ENCODE measurements at places on chromosomes 1 and 21. TPM values are rescaled to one million over a fixed set of nuclear protein-coding genes. Genes with fewer than 3 reads are reported as not detected.

DNA sequence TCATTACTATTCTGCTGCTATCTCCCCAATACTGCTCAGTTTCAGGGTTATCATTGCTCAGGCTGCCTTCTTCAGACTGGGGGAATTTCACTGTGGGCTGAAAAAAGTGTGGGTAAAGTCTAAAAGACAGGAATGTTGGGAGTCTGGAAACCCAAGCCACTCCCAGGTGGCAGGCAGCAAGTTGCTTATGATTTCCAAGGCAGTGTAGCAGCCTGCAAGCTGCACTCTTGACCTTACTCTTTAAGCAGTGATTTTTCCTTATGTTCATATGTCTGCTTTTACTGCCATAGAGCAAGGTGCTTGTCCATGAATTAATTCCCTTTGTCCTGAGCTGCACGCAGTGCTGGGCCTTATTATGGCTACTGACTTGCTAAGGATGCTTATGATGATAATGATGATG is 53.1 kb downstream of the PHC2 start:
- DNase-seq: no peak

GRCh38 chr1:220224033-220224432 is 48.2 kb downstream of the RAB3GAP2 start:
- DNase-seq: no peak

GRCh38 chr1:184190616-184191015 is 139.1 kb downstream of the TSEN15 start:
- DNase-seq: no peak

DNA sequence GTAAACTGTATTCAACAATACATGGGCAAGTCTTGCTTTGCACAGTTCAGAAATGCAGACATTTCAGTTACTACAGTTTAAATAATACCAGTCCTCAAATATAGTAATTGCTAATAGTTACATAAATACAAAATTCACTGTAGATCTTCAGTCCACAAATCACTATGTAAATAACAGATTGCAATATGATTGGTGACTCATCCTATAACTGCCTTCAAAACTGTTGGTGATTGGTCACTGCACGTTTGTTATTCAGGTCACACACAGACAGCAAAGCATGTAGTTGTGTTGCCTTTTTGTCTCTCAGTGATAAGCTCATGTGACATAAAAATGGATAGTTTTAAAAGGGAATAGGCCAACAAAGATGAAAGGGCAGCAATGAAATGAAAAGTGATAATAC is 186.5 kb upstream of the CTTNBP2NL start:
- no peak for DNase-seq

GRCh38 chr1:41780322-41780721 is 138.4 kb downstream of the HIVEP3 start:
- no peak for DNase-seq

GRCh38 chr1:83511146-83511726 is 487.7 kb downstream of the TTLL7 start:
- DNase-seq: no peak

GRCh38 chr1:51620470-51620869 is 3.6 kb downstream of the OSBPL9 start:
- peak; percentile 31 for DNase-seq

- DNase-seq: no peak
These were observed 2.8 kb downstream of the GALNT2 start for GRCh38 chr1:230069796-230070195.

DNA sequence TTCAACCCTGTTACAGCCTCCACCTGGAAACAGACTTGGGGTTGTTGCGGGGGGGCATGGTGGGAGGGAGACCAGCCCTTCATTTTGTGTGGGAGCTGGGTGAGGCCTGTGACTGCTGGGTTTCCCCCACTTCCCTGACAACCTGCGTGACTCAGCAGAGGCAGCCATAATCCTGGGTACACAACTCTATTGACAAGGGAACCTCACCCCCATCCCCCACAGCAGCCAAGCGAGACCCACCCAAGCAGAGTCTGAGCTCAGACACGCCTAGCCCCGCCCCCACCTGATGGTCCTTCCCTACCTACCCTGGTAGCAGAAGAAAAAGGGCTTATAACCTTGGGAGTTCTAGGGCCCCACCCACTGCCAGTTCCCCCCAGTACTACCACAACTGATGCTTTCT is 8.0 kb upstream of the CCDC190 start:
- DNase-seq: no peak

DNA sequence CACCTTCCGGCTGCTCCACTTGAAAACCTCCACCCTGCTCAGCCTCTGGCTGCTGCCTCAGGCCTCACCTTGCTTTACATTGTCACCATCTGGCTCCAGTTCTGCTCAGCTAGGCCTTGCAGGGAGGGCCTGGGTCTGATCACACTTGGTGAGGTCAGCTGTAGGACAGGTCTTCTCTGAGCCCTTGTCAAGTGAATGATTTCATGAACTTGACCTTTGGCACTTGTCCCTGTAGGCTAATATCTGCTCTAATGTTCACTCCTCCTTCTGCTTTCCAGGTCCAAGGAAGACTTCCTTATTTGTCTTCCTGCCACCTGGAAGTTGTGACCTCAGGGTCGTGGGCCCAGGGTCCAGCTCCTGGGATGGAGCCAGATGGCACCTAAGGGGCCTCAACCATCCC is 41.4 kb downstream of the PTPRF start:
- no peak for DNase-seq

DNA sequence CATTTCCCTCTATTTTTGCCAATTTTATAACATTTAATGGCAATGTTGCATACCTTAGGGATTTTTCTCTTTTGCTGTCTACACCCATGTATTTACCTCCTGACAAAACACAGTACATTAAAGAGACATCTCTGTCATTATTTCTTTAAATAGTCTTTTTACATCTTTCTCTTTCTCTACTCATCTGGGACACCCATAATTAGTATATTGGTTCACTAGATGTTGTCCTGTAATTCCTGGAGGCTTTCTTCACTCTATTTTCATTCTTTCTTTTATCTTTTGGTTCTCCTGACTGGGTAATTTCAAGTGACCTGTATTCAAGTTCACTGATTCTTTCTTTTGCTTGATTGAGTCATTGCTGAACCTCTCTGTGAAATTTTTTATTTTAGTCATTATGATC is 74.3 kb downstream of the FCRL5 start:
- no peak for DNase-seq

DNA sequence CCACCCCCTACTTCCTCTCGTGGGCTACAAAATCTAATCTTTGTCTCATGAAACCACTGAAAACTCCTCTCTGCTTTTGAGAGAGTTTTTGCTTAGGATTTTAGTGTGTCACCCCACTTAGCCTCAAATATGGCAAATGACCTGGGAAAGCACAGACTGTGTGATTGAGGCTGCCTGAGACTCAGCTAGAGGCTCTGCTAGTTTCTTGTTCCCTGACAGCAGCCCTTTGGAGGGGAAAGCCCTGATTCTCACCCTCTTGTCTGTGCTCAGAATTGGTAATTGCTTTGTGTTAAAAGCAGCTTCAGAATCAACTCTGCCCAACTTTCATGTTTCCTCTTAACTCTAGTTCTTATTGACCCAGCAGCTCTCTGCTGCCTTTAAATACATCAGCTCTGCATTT is 85.6 kb upstream of the ZP4 start:
- DNase-seq: no peak

GRCh38 chr1:224266915-224267856 is 62.8 kb downstream of the NVL start:
- DNase-seq: no peak

GRCh38 chr1:36966242-36966641 is 68.1 kb downstream of the GRIK3 start:
- DNase-seq: peak; percentile 62

GRCh38 chr1:245583081-245583480 is 428.3 kb downstream of the KIF26B start:
- DNase-seq: no peak

GRCh38 chr1:210978974-210979354 is 155.0 kb downstream of the KCNH1 start:
- DNase-seq: no peak

DNA sequence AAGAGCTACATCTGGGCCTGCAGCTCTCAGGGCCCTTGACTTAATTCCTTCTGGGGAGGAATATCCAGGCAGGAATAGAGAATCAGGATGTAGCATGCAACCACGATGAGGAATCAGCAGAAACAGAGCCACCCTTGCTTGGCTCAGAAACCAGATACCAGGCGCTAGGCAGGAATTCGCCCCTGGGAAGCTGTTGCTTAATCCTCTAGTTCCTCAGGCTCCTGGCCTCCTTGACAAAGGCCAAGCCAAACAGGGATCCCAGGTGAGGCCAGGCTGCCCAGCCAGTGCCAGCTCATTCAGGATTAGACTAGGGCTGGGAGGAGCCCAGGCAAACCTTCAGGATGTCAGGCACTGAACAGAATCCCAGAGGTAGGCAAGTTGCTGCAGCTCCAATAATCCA is 48.2 kb upstream of the IRF2BP2 start:
- no peak for DNase-seq

DNA sequence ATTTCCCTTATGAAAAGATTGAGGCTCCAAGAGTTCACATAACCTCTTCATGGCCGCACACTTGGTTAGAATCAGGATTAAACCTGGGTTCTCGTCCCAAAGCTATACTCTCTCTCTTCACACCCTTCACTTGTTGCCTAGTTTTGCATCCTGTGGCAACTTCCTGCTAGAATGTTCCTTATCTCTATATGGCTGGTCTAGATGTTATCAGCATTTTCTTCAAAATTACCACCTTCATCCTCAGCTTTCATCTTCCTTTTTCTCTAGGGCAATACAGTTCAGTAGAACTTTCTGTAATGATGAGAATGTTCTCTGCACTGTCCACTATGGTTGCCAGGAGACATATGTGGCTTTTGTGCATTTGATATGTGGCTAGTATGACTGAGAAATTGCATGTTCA is 31.1 kb upstream of the BCAR3 start:
- no peak for DNase-seq

DNA sequence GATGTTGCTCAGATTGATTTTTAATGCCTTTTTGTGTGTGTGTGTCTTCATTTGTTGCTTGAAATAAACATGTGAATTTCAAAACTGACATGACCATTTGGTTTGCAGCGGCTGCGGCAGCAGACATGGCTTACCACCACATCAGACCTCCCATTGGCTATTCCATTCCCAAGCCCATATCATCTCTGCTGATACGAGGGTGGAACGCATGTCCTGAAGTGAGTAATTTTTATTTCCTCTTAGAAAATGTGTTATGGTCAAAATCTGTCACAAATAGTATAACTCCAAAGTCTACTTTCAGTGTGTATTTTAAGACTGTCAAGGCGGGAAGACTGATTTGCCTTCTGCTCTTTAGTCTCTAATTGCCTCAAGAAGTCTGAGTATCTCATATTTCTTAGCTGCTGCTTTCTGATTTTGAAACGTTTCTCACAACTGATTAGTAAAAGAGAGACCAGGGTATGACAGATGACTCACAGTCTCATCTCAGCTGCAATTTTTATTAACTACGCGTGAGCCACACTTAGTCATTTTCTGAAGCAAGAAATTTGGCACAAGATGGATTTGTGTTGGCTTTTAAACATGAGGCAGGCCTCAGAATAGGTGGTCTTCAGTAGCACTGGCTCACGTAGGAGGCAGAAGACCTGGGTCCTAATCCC is 49.0 kb downstream of the LRRC53 start:
- no peak for DNase-seq

DNA sequence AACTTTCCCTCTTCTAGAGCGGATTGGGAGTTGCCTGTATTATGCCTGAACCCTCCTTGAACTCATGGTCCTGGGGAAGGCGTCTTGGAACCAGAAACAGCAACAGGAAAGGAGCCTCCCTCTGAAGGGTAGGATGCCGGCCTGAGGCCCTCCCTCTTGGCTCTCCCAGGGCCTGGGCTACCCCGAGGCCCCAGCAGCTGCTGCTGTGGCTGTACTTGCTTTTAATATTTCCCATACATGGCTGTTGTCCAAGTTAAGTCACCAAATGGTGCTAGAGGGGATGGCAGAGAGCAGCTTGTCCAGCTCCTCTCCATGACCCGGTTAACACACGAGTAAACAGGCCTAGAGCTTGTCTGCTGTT is 10.5 kb downstream of the CHRNB2 start:
- DNase-seq: no peak

Gene HCRTR1
- not detected for total RNA-seq

Gene LAMC1
- total RNA-seq: 0.60 TPM

Gene RNF223
- total RNA-seq: not detected

Gene CD101
- total RNA-seq: 0.35 TPM

Gene AIRE
- not detected for total RNA-seq

Gene AGMAT
- not detected for total RNA-seq

Gene CASZ1
- 2.8 TPM for total RNA-seq

Gene ADGRL4
- not detected for total RNA-seq

Gene GBP4
- 0.11 TPM for total RNA-seq

Gene HCN3
- 6.6 TPM for total RNA-seq

Gene HIVEP3
- total RNA-seq: 0.58 TPM

Gene SLC37A1
- total RNA-seq: 0.60 TPM

Gene ARHGEF19
- 11.2 TPM for total RNA-seq

Gene TNNI3K
- total RNA-seq: not detected

Gene TNN
- 0.09 TPM for total RNA-seq

Data from K562 (cell line).